Endothelial cell of umbilical vein (primary cell): ENCODE measurements at places on chromosomes 3 and 15.
A peak's percentile ranks its signal among the peaks of the same experiment; 100 is the strongest.

GRCh38 chr3:45366290-45366689, 22.1 kb upstream of the LARS2 start:
- H3K4me1 ChIP-seq = no peaks in the 10 kb centered on the region
- no peak for DNase-seq
- H3K27ac ChIP-seq = no peak overlapping the region
- no peaks in the 10 kb centered on the region for H3K36me3 ChIP-seq

DNA sequence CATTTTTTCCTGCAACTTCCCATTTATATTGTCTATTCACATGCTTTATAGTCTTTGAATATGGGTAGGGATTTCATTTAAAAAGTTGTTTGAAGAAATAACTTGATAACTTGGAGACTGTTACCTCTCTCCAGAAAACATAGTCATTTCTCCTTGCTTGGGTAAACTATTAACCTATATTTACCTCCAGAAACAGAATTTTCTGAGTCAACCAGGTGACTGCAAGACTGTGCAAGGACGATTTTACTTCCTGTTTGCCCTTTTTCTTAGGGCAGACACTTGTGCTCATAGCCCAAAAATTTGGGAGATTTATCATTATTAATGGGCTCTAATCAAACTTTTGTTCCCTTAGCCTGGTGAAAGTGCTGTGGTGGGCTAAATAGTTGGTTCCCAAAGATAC, 14.3 kb upstream of the MOBP start:
- H3K27ac ChIP-seq = no peak overlapping the region
- peaks cover 5% of the 10 kb centered on the region for H3K27me3 ChIP-seq
- H3K36me3 ChIP-seq = no peaks in the 10 kb centered on the region
- no peak for DNase-seq
- H3K4me1 ChIP-seq = no peaks in the 10 kb centered on the region

GRCh38 chr3:100760377-100760776, 51.1 kb downstream of the TFG start:
- no peak overlapping the region for H3K27ac ChIP-seq
- no peak overlapping the region for H3K4me3 ChIP-seq

DNA sequence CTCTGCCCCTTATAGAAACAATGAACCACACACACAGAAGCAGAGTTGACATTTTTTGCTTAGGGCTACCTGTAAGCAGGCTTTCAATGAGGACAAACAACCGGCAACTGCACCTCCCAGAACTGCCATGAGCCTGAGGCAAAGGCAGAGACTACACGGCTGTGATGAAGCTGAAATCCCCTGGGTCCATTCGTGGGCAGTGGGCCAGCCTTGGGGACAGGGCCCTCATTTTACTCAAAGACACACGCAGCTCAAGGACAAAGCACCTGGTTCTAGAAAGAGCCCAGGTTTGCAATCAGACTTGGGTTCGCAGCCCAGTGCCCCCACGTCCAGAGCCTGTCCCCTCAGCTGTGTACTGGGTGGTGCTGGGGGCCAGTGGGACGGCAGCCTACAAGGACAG, 17.9 kb downstream of the FAM174B start:
- DNase-seq = no peak
- H3K27ac ChIP-seq = no peak overlapping the region
- H3K4me1 ChIP-seq = no peaks in the 10 kb centered on the region
- no peaks in the 10 kb centered on the region for H3K27me3 ChIP-seq
- H3K36me3 ChIP-seq = no peaks in the 10 kb centered on the region
- H3K4me3 ChIP-seq = no peak overlapping the region

- H3K4me1 ChIP-seq = no peaks in the 10 kb centered on the region
- H3K36me3 ChIP-seq = no peaks in the 10 kb centered on the region
These were observed 105.9 kb upstream of the PIAS1 start for GRCh38 chr15:67948215-67948614.

DNA sequence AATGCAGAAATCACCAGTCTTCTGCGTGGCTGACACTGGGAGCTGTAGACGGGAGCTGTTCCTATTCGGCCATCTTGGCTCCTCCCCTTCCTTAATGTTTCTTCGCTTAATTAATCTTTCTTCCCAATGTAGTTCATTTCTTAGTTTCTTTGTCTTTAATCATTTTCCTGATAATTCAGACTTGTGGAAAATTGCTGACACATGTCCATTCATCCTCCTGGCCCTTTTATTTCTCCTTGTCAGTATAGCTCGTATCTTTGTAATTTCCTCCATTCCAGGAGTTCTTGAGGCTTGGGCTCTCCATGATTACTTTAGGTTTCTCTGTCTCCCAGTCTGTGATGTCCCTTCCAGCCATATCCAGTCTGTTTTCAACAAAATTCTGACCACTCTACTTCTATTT, 98.7 kb downstream of the UBE2E2 start:
- no peak for DNase-seq
- no peaks in the 10 kb centered on the region for H3K27me3 ChIP-seq
- no peaks in the 10 kb centered on the region for H3K4me1 ChIP-seq
- H3K27ac ChIP-seq = no peak overlapping the region
- no peak overlapping the region for H3K4me3 ChIP-seq

- DNase-seq = no peak
- H3K4me1 ChIP-seq = no peaks in the 10 kb centered on the region
- no peaks in the 10 kb centered on the region for H3K36me3 ChIP-seq
- no peaks in the 10 kb centered on the region for H3K27me3 ChIP-seq
These were observed at the start of gene MYL3 for GRCh38 chr3:46863261-46863782. TSS of gene MYL3 (minus strand) at chr3:46863444. CDS start at chr3:46863390, 54 bp downstream.

GRCh38 chr15:60634815-60635214, 155.9 kb upstream of the ICE2 start:
- no peaks in the 10 kb centered on the region for H3K27me3 ChIP-seq
- H3K4me3 ChIP-seq = no peak overlapping the region
- peaks cover 17% of the 10 kb centered on the region for H3K4me1 ChIP-seq
- DNase-seq = no peak
- no peaks in the 10 kb centered on the region for H3K36me3 ChIP-seq
- H3K27ac ChIP-seq = peak overlapping the region; percentile 93

DNA sequence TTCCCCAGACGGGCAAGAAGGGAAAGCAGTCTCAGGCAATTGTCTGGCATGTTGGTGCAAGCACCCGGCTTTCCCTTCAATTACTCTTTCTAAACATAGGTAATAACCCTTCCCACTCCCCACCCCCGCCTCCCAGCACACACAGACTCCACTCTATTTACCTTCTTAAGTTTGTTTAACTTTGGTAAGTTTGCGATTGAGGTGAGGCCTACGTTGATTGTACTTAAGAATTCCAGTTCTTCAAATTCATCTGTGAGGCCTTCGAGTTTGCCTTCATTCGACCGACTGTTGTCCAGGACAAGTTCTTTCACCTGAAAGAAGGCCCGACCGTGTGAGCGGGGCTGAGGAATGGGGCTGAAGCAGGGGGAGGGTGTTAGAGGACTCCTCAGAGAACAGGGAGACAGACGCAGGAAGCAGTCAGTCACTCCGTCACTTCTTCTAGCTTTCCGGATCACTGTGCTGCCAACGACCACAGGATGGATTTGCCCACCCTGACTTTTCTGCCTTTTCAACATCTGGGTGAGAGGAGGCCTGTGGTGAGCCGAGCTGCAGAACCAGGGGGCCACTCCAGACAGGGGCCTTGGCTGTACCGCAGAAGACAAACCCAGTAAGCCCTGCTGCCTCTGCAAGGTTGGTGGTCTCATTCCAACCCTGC, 33.0 kb downstream of the ANP32A start:
- H3K27me3 ChIP-seq = no peaks in the 10 kb centered on the region
- no peak overlapping the region for H3K4me3 ChIP-seq
- H3K4me1 ChIP-seq = peaks cover 11% of the 10 kb centered on the region
- peaks cover 24% of the 10 kb centered on the region for H3K36me3 ChIP-seq

DNA sequence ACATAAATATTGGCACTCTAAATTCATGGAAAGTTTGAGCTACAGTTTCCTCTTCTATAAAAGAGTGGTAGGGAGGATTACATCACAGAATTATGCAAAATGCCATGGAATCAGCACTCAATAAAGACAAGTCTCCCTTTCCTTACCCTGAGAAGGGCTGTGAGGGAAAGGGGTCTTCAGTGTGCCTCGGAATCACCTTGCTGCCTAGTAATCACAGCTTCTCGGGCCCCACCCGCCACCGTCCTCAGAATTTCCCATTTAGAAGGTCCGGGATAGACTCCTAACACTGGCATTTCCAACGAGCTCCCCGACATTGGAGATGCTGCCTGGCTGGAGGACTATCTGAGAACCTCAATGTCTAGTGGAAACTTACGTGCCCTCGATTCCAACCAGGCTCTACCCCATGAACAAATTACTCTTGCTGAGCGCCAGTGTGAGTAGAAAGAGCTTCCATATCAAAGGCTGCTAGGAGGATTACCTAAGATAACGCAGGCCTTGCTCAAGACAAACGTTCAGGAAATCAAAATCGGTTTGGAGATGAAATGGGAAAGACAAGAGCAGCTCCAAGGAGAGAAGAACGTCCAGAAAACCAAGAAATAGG, 92.1 kb upstream of the CHD2 start:
- DNase-seq = peak; percentile 24
- H3K4me1 ChIP-seq = peaks cover 20% of the 10 kb centered on the region
- H3K27me3 ChIP-seq = no peaks in the 10 kb centered on the region
- H3K27ac ChIP-seq = peak overlapping the region; percentile 25

DNA sequence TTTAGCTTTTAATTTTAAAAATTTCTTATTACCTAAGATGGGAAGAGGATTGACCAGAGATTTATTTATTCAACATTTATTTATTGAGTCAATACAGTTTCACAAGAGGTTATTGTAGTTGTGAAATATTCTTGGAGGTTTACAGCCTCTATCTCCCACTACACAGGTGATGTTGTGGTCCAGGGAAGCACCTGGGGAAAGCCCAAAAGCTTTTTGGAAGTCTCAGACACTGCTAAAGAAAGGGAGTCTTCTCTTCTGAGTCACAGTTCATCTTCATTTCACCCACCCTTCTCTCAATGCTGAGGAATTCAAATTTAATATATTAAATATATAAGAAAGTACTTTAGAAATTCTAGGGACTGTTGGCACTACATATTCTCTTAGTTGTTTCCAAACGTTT, 41.8 kb downstream of the SERPINI1 start:
- H3K36me3 ChIP-seq = no peaks in the 10 kb centered on the region
- no peak overlapping the region for H3K27ac ChIP-seq
- no peaks in the 10 kb centered on the region for H3K4me1 ChIP-seq
- DNase-seq = no peak
- H3K27me3 ChIP-seq = no peaks in the 10 kb centered on the region
- H3K4me3 ChIP-seq = no peak overlapping the region

GRCh38 chr15:57440799-57441198, 64.5 kb downstream of the CGNL1 start:
- H3K27me3 ChIP-seq = no peaks in the 10 kb centered on the region
- H3K27ac ChIP-seq = no peak overlapping the region
- H3K4me3 ChIP-seq = no peak overlapping the region
- H3K4me1 ChIP-seq = peaks cover 14% of the 10 kb centered on the region
- H3K36me3 ChIP-seq = peaks cover 7% of the 10 kb centered on the region

DNA sequence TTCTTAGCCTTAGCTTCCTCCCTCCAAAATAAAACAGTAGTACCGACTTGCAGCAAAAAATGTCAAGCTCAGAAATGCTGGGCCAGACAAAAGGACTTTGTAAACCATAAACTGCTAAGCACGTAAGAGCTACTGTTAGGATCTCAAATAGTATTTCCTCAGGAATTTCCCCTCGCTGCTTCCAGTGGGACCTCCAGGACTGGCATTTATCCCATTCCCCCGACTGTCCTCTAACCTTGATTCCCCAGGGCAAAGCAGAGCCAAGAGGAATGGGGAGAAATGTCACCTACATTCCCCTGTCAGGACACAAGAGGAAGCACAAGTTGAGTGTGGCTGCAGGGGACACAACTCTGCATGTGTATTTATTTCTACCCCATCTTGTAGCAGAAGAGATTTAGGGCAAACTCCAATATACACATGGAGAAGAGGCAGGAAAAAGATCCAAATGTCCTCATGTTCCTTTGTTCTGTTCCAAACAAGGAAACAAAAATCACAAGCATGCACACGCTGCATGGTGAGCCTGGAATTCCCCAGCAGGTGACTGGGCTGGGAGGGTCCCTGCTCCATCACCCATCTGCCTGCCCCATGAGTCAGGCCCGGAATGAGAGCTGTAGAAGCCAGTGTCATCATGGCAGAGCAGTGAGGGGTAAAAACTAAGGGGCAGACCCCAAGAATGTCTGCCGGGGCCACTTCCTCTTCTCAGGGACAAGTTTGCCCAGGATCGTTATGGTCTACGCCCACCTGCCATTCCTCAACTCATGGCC, 4.2 kb downstream of the STOML1 start:
- peaks cover 56% of the 10 kb centered on the region for H3K4me1 ChIP-seq
- H3K27me3 ChIP-seq = no peaks in the 10 kb centered on the region
- peak; percentile 49 for DNase-seq
- no peaks in the 10 kb centered on the region for H3K36me3 ChIP-seq
- peak overlapping the region; percentile 26 for H3K27ac ChIP-seq
- no peak overlapping the region for H3K4me3 ChIP-seq

GRCh38 chr3:16249336-16249735, 15.4 kb downstream of the DPH3 start:
- no peaks in the 10 kb centered on the region for H3K27me3 ChIP-seq
- peak; percentile 19 for DNase-seq
- H3K36me3 ChIP-seq = no peaks in the 10 kb centered on the region
- no peak overlapping the region for H3K4me3 ChIP-seq
- H3K4me1 ChIP-seq = peaks cover 4% of the 10 kb centered on the region

- no peak overlapping the region for H3K27ac ChIP-seq
- DNase-seq = no peak
- H3K4me3 ChIP-seq = no peak overlapping the region
- H3K4me1 ChIP-seq = no peaks in the 10 kb centered on the region
- no peaks in the 10 kb centered on the region for H3K36me3 ChIP-seq
These were observed 282.6 kb downstream of the GAP43 start for GRCh38 chr3:115905871-115906270.
